Panc1 (cell line): ENCODE measurements at places on chromosomes 12 and 14.

DNA sequence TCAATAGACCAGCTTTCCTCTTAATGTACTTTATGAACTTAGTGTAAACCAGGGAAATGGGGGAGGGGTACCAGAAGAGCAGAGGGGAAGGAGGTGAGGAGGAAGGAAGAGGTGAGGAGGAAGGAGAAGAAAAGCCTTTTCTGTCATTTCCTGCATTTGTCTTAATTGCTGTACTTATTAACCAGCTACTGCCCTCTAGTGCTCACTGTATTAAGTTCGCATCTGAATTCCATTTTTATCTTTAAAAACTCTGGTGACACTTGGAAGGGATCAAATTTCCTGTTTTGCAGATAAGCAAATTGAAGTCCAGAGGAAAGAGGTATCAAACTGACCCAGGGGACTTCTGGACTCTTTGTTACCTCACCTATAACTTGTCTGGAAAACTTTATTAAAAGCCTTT is 22.2 kb downstream of the MANSC1 start:
- DNase-seq = no peak

DNA sequence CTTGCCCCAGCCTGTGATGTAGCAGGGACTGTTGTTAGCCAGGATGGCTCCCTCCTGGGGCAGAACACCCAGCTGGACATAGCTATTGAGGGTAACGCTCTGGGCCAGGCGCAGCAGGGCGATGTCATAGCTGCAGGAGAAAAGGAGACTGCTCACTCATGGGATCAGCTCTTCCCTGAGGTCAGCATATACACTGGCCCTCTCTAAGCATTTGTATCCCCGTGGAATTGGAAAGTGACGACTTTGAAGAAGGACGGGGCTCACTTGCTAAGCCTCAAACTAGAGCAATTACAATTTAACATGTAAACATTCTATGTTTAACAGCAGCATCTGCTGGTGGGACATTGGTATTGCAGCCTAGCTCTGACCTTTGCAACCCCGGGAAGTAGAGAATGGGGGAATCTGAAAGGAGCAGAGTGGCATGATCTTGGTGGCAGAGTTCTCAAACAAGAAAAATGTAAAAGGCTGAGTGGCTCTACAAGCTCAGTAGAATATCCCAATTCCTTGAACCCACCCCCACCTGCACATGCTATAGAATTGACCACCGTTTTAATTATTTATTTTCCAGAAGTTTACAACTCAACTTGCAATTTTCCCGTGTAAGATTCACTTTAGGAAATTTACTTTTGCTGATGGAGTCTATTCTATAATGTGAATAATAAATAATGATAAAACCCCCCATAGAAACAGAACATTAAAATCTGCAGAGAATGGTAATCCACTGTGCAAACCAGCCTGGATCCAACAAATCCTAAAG is 5.0 kb downstream of the CELA1 start:
- DNase-seq = peak; percentile 85

GRCh38 chr14:51059032-51059431 is 35.9 kb downstream of the TRIM9 start:
- no peak for DNase-seq

DNA sequence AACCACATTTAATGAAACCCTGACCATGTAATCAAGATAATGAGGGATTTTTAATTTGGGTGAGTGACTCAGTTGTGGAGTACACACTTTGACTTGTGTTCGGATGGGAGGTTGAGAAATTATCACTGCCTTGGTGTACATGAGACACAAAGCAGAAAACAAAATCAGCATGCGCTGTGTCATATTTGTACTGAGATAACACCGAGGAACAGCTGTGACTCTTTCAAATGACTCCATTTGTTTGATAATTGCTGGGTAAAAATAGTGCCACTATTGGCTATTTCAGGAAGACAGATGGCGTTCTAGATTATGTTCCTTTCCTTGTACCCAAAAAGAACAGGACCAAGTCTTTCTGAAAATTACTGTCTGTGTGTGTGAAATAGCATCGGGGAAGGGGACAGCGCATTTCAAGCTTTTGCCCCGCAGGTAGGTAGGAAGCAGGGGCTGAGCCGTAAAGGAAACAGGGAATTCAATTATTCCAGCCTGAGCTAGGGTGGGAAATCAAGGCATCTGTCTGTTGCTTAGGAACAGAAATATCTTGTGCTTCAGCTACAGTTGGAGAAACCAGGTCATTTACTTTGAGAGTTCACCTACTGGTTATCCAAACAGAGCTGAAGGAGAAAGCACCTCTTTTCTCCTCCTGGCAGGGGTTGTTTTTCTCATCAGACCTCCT is 114.3 kb downstream of the SNAPC1 start:
- no peak for DNase-seq

GRCh38 chr12:66149702-66150398 is 19.3 kb upstream of the LLPH start:
- DNase-seq = no peak

GRCh38 chr14:99839696-99840095 is 46.5 kb downstream of the EML1 start:
- no peak for DNase-seq

DNA sequence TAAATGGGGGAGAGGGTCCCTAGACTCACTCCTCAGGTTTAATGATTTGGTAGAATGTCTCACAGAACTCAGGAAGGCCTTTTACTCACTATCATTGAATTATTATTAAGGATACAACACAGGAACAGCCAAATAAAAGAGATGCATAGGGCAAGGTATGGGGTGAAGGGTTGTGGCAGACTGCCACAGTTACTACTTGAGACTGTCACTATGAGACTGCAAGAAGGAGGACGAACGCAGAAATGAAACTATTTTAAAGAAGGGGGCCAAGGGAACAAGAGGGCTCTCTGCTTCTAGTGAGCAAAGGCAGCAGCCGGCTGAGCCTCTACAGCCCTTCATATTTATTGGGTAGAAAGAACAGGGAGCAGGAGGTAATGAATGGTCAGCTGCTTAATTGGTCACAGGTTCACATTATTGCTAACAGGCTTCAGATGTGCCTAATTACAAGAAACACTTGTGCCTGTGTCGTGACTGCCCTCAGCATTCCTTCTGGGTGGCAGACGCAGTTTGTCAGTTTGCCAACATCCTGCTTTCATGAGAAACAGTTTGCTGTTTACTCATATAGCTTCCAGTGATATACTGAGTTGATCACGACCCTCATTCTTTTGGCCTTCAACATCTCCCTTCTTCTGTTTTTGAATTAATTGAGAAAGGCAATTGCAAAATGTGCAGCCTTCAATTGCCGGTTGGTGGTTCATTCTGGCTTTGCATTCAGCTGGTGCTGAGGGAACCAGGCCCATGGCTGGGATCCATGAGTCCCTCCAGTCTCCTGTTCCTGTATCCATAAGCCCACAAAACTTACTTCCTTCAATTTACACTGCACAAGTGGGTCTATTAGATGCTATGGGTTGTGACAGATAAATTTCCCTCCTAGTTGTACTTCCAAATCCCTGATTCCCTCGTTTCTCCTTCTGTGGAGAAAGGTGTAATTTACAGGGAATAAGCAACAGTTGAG is 82.8 kb upstream of the PLEKHG7 start:
- DNase-seq = no peak

GRCh38 chr12:98533723-98534251 is 18.4 kb downstream of the TMPO start:
- DNase-seq = no peak

DNA sequence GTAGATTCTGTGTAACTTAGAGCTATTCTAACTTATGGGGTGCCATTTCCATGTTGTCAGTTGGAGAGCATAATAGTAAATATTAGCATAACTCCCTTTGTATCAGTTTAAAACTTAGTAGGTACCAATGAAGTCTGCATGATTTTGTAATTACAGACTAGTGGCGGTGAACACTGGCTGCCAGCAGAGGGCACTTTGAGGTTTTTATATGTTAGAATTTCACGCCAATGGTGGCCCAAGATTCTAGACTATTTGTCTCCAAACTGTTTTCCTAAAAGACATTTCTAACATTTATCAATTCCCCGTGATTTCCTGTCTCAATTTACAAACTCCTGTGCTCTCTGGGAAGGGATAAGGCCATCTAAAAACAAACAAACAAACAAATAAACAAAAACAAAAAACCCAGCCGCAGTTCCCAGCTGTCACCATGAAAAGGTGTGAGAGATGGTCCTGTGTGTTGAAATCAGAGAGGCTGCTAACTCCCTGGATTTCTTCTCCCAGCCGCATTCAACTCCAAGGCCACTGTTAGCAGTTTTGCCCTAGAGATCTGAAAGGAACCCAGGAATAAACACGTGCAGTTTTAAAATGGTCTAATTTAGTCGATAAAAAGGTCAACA is 57.6 kb downstream of the BRMS1L start:
- peak; percentile 20 for DNase-seq

DNA sequence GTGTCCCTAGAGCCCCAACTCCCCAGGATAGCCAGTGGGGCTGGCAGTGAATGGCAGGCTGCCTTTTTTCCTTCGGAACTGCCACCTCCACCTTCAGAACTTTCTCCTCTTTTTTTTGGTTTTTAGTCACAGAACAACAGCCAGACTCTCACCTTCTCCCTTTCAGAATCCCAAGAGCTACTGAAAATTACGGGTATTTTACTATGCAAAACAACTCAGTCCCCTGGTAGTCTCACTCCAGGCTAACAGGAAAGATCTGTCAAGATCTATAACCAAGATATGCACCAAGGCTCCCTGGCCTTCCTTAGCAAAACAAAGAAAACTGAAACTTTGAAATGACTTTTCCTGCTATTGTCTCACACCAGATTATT is 12.5 kb downstream of the PLEKHG6 start:
- no peak for DNase-seq

- no peak for DNase-seq
Measured at GRCh38 chr14:88493392-88494185, 61.2 kb downstream of the PTPN21 start.

DNA sequence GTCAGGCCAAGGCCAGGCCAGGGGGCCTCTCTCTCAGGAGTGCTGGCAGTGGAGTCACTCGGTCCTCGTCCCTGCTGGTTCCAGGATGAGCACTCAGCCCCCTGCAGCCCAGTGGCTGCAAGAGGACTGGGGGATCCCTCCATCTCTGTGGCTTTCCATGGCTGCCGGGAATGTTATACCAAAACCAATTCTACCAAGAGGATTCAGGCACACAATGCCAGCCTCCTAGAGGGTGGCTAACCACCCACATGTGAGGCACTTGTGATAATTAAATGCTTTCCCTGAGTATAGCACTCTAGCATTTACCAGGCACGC is 21.9 kb downstream of the ASB2 start:
- DNase-seq = no peak

DNA sequence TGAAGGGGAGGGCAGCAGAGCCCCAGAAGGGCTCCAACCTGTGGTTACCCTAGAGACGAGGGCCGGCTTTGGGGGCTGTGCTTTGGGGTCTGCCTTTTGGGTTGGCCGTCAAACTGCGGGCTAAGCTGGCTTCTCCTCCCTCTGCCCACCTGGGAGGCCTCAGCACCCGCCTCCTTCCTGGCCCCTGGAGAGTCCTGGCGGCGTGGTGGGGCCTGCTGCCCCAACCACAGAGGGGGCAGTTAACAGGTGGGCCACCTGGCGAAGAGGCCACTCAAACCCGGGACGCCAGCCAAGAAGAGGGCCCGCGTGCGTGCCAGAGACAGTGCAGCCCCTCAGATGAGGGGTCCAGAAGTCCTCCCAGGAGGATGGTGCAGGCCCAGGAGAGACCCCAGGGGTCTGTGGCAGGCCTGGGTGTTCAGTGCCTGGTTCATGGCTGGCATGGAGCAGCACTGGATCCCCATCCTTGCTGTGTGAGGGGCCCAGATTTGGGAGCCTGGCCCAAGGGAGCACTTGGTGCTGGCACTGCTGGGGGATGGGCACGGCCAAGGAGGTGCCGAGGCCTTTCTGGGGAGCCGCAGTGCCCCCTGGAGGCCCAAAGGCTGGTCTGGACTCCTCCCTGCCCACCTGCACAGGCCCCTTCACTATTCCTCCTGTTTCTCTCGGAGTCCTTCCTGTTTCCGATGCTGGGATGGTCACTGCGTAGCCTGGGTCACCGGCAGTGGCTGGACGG is 48.8 kb downstream of the LRCOL1 start:
- no peak for DNase-seq

- DNase-seq = no peak
Measured at GRCh38 chr12:132535019-132535418, 45.1 kb downstream of the FBRSL1 start.

DNA sequence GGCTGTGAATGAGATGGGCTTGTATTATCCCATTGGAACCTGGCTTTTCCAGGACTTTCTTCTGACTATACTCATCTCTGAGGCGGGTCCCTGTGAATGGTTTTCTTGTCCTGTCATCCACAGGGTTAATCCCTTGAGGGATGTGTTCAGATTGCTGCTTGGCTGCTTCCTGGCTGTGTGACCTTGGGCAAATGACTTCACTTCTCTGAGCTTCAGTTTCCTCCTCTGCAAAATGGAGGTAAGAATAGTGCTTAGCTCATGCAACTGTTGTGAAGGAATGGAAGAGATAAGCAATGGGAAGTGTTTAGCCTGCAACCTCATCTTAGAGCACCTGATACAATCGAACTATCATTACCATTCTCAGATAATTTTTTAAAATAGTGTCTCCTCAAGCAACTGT is 32.1 kb upstream of the PPP1CC start:
- DNase-seq = no peak

- DNase-seq = no peak
Measured at GRCh38 chr14:37584211-37585100, 10.6 kb downstream of the FOXA1 start.

DNA sequence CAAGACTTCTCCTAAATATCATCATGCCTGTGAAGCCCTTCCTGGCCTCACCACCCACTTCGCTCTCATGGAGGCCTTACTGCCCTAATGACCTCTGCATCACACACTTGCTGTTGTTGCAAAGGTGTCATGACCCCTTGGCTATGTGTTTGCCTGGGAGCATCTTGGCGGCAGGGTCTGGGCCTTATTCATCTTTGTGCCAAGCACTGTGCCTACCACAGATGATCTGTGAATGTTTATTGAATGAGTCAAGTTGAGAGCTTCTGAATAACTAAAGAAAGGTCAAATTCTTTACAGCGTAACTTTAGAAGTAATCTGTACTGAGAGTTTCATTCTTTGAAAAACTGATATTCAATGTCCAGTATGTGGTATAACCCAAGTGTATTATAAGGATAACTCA is 113.3 kb downstream of the TTC8 start:
- no peak for DNase-seq

DNA sequence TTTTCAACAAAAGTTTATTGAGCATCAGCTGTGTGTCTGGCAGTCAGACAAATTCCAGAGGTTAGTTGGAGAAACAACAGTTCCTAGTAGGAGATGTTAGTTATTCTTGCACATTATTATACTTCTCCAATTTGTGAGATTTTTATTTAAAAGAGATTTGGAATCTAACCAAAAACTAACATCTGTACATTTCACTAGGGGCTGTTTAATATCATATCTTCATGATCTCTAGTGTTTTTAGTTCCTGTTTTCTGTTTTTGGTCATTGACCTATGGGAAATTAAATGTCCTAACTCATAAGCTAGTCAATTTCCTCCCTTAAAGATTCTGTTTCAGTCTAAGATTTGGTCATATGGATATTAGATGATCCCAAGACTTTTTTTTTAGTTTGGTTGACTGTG is 34.1 kb upstream of the KLHDC2 start:
- no peak for DNase-seq

GRCh38 chr12:1533205-1533601 is 61.2 kb downstream of the FBXL14 start:
- no peak for DNase-seq
